Gastrocnemius medialis (tissue), 4 donors: ENCODE measurements at places on chromosomes 6 and 20. TPM values are rescaled to one million over a fixed set of nuclear protein-coding genes. Genes with fewer than 3 reads are reported as not detected.

- DNase-seq, result no peak
Measured at GRCh38 chr20:21515300-21516179, 1.7 kb upstream of the NKX2-2 start.

GRCh38 chr6:119832411-119832810, 482.9 kb upstream of the MAN1A1 start:
- DNase-seq, result no peak

The MATN4 gene
- total RNA-seq, result not detected

The CST5 gene
- total RNA-seq, result not detected

The OTOR gene
- total RNA-seq, result not detected

DNA sequence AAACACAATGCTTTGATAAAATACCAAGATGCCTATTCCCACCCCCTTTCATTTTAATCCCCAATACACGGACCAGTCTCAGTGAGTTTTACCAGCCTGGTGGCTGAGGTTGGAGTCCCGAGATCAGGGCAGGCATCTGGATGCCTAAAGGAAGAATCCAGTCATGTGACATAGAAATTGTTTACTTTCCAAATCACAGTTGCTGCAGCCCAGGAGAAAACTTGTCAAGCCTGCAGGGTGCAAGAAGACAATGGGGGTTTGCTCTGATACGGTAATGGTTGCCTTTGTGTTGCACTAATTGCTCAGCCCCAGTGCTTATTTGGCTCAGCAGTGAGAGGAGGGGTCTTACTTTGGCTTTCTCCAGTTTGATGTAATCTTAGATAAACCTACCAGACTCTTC, 308.5 kb upstream of the POU3F2 start:
- DNase-seq, result no peak

DNA sequence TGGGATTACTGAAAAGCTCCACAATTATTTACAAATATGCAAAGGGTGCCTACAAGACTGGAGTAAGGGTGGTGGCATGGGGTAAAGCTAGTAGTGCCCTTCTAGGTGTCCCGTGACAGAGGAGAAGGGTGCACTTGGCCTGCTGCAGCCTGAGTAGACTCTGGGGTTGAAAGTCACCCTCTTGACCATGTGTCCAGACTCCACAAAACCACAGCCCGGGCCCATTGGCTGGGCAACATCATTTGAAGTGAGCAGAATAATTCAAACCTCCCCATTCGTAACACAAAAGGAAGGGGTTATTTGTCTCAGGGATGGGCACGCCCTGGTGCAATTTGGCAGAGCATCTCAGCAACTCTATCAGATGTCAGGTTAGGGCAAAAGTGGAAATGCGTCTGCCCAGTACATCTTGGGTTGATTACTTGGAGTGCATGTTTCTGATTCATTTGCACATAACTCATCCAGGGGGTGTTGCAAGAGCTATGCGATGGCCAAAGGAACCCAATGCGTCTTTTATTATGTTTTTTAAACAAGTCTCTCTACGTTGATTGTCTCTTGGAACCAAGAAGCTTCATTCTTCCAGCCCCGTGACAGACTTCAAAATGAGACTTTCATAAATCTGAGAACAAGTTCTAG, 56.7 kb downstream of the ISM1 start:
- peak; percentile 19 for DNase-seq

GRCh38 chr6:43229803-43230620, 731 bp upstream of the DNPH1 start:
- no peak for DNase-seq

The BNIP5 gene
- total RNA-seq, result not detected
